ENCODE measurements at places on chromosomes 2 and 18.

- peak; percentile 49 for DNase-seq
Observed at GRCh38 chr2:65353046-65353445, 79.4 kb downstream of the SPRED2 start.

- peak; percentile 73 for DNase-seq
Observed at GRCh38 chr2:222024932-222025880, 273.6 kb downstream of the PAX3 start.

- no peak for DNase-seq
Observed at GRCh38 chr2:43021791-43022509, 204.5 kb downstream of the ZFP36L2 start.

- no peak for DNase-seq
Observed at GRCh38 chr2:139165041-139165440, 384.9 kb upstream of the NXPH2 start.

DNA sequence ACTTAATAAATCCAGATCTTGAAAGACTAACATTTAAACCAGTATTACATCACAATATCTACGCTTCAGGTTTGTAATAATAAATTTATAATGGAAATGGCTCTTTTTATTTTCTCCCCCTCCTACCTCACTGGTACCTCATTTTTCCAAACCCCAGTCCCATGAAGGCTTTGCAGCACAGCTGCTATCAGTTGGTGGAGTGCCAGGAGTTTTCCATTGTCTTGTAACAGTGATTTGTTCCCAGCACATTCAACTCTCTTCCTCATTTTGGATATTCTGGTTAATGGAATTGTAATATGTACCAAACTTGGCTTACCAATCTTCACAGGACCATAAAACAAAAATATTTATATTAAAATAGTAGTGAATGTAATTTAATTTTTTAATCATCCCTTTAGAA, 91.2 kb downstream of the VRK2 start:
- DNase-seq, result no peak

DNA sequence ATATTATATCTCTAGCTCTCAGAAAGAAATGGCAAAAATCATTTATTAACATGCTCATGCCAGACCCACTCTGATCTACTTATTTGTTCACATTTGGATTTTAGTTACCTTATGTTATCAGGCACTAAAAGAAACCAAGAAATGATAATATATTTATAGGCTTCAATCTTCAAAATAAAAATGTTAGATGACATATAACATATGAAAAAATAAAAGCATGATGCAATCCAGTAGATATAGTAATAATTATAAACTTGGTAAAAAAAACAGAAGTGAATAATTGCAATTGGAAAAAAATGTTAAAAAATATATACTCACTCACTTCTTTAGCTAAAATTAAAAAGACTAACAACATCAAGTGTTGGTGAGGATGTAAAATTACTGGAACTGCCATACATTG, 248.3 kb upstream of the VRK2 start:
- no peak for DNase-seq

GRCh38 chr2:124805060-124805459, 780.0 kb downstream of the CNTNAP5 start:
- DNase-seq, result no peak

- DNase-seq, result no peak
Observed at GRCh38 chr18:47331026-47331425, 79.6 kb upstream of the SKOR2 start.

- DNase-seq, result no peak
Observed at GRCh38 chr2:239202343-239202742, 198.5 kb downstream of the HDAC4 start.

- peak; percentile 32 for DNase-seq
Observed at GRCh38 chr2:200379481-200380090, 73.1 kb downstream of the SPATS2L start.

- no peak for DNase-seq
Observed at GRCh38 chr18:59006461-59007067, 133.1 kb upstream of the SEC11C start.

DNA sequence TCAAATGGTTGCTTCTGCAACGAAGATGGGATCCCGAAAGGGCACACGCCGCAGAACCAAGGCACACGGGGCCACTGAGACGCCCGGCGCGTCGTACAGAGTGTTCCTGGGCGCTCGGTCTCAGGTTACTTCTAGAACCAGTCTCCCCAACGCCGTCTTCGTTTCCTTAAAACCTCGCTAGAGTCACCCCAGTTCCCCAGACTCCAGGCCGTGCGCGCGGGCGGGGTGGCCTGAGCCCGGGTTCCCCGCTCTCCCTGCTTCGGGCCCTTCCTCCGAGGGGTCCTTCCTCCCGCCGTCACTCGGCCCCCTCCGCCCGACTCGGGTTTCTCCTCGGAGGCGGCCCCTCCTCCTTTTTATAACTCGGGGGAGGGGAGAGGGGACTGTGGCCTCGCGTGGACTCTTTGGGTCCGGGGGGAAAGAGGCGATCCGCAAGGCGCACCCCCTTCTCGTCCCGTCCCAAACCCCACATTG, 774 bp upstream of the FZD7 start:
- DNase-seq, result peak; percentile 72

Data from NCI-H82 (cell line).